Stimulated activated CD8-positive, alpha-beta memory T cell treated with anti-CD3 and anti-CD28 coated beads, Interleukin-7, amount 100 ng/mL, for 4 hours (primary cell): ENCODE measurements at places on chromosomes 4 and X.

DNA sequence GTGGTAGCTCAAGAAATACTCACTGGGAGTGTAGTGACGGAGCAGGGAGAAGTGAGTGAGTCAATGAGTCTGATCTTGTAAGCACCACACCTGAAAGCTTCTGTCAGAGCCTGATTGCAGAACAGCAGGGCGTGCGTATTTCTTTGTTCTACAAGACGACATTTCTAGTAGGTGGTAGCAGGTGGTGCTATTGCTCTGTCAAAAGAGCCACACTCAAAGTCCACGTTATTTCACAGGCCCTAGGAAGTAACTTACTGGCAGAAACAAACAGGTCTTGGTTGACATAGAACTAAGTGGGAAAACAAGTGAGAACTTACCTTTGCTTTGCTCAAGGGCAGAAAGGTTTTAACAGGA is 46.4 kb upstream of the SPRY1 start:
- DNase-seq = no peak

DNA sequence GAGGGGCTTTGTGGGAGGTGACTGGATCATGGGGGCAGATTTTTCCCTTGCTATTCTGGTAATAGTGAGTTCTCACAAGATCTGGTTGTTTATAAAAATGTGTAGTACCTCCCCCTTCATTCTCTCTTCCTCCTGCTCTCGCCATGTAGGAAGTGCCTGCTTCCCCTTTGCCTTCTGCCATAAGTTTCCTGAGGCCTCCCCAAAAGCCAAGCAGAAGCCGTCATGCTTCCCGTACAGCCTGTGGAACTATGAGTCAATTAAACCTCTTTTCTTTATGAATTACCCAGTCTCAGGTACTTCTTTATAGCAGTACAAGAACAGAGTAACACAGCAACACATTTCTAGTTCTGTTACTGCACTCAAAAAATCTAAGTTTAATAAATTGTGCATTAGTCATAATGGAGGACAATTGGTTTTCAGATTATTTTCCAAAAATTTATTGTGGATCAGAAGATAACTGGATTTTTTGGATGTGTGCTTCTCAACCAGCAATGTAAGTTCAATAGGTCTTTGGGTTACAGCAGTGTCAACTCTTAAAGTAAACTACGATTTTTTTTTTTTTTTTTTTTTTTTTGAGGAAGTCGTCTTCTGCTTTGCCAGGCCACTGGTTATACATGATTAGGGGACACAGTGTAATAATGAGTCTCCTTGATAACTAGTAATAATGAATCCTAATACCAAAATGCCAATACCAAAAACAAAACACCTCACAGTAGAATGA is 69.9 kb downstream of the CHIC2 start:
- DNase-seq = no peak

GRCh38 chr4:80179637-80180161 is 17.6 kb upstream of the PRDM8 start:
- DNase-seq = no peak

- DNase-seq = no peak
Measured at GRCh38 chr4:123363729-123364128, 32.9 kb upstream of the SPRY1 start.

DNA sequence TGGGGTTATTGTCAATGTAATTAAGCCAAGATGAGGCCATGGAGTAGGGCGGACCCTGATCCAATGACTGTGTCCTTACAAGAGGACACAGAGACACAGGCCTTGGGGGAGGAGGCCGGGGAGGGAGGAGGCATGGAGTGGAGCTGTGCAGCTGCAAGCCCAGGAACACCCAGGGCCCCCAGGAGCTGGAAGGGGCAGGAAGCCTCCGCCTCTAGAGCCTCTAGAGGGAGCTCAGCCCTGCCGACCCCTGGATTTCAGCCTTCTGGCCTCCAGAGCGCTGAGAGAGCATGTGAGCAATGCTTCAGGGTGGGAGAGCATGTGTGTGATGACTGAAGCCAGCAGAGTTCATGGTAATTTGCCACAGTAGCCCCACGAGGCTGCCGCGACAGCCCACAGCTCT is 234.6 kb downstream of the AFAP1 start:
- no peak for DNase-seq

- no peak for DNase-seq
Measured at GRCh38 chr4:86300516-86300915, 59.3 kb downstream of the MAPK10 start.

DNA sequence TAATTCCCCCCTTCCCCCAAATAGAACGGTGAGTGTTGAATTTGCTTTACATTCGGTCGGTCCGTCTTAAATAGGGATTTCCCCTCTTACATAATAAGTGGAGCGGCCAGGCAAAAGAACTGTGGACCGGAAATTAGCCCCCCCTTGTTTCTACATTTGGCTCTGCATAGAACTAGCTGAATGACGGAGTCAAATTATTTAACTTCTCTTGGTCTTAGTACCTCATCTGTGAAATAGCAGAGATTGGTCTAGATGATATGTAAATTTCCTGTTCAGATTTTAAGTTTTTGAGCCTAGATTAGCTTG is 1.3 kb downstream of the SPATA18 start:
- DNase-seq = no peak

DNA sequence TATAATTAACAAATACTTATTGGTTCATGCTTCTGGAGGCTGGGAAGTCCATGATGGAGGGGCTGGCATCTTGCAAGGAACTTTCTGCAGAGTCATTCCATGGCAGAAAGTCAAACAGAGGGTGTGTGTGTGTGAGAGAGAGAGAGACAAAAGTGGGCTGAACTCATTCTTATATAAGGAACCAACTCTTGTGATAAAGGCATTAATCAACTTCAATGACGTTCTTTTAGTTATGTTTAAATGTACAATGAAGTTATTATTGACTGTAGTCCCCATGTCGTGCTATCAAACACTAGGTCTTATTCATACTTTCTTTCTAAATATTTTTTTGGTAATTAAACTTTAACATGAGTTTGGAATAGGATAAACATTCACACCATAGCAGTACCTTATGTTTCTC is 1408.8 kb downstream of the STIM2 start:
- no peak for DNase-seq

DNA sequence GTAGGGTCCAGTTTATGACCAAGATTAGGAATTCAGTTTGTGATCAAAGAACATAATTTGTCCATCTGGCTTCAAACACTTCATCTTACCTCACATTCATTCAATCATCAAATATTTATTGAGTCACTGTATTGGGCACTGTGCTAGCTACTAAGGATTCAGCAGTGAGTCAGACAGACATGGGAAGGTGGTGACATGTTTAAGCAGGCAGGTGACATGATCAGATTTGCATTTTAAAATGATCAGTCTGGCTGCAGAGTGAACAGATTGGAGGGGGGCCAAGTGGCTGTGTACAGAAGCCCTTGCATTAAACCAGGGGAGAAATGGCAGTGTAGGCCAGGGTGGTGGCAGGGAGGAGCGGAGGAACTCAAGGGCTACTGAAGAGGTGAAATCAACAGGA is 25.1 kb upstream of the APLN start:
- DNase-seq = no peak

GRCh38 chr4:102328045-102328444 is 17.2 kb downstream of the SLC39A8 start:
- no peak for DNase-seq

- peak; percentile 84 for DNase-seq
Measured at GRCh38 chrX:149540621-149541520, at the start of gene EOLA1. Gene EOLA1 (plus strand): TSS chrX:149541012. CDS start chrX:149545631, 4,619 bp downstream.
